Stimulated activated CD8-positive, alpha-beta memory T cell treated with anti-CD3 and anti-CD28 coated beads, Interleukin-12 subunit alpha, Interleukin-12 subunit beta, amount 100 ng/mL, for 1 hour (primary cell): ENCODE measurements at places on chromosomes 2 and 18.

DNA sequence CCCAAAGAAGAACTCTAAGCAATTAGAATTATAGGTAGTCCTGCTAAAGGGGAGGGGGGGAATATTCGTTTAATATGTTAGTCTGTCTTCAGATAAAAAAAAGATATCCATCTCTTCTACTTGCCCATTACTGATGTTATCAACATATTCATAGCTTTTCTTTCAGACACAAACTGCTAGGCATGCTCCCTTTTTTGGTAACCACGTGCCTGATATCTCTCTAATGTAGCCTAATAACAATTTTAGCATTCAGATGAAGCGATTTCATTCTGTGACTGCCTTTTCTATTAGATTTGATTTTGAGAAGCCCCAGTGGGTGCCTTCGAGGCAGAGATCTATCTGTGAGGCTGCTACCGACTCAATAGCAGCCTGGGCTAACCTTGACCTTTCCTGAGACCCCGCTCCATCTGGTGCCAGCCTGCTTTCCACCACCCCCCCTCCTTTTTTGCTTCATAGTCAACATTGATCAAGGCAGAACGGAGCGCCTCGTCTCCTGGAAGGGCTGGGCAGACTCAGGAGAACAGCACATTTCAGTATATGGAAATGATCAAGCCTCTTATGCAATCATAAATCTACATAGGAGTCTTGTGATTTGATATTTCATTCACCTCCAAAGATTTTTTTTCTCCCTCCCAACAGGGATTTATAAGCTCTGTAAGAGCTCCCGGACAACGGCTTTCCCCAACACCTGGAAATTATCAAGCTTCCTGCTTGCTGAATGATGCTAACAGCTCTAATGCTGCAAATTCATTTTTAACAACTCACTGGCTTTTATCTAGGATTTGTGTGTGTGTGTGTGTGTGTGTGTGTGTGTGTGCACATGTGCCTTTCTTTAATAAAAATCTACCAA is 14.7 kb upstream of the BCL11A start:
- no peak for DNase-seq

DNA sequence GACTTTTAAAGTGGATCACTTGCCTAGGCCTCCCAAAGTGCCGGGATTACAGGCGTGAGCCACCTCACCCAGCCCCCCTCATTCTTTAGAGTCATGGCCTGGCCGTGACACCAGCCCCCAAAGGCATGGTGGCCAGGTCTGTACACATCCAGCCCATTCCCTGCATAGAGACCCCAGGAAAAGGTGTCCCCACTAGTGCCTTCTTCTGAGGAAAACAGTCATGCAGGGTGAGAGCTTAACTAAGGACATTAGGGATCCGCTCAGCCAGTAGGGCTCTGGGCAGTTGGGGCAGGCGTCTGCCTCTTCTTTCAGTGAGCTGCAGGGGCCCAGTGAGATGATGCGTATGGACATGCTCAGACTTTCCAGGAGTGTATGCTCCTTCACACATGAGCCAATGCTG is 5.7 kb upstream of the AMER3 start:
- no peak for DNase-seq

GRCh38 chr2:197266477-197266876 is 44.1 kb downstream of the ANKRD44 start:
- DNase-seq, result no peak

GRCh38 chr2:209277444-209277843 is 146.4 kb upstream of the MAP2 start:
- DNase-seq, result no peak

DNA sequence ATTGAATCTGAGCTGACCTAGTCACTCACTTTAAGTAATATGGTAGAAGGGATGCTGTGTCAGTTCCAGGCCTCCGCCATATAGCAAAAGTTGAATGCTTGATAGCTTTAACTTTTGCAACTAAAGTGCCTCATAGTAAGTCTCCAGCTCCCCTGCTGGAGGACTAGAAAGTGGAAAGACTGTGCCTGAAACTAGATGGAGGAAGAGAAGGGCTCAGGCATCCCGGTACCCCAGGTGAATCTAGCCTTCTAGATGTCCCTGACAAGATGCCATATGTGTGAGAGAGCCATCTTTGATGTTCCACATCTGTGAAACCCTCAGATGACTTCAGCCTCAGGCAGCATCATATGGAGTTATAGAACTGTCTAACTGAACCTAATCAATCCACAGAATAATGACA is 21.0 kb downstream of the OTX1 start:
- DNase-seq, result no peak
